Heart left ventricle (tissue), 16 donors: ENCODE measurements at places on chromosomes 11 and 22. TPM values are rescaled to one million over a fixed set of nuclear protein-coding genes. Genes with fewer than 3 reads are reported as not detected.

DNA sequence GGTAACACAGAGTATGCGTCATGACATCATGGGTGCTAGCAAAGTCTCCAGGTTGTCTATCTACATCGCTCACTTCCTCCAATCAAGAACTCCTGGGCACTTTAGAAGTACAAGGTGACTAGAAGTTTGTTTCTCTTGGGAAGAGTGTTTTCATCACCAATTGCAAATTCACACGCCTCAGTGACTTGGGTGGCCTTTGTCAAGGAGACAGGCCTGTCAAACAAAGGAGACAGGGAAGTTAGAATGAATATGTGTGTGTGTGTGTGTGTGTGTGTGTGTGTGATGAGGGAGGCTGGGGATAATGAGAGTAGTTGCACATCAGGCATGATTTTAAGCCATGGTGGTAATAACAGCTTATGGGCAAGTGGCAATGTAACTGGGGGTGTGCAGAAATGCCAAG is 953.2 kb downstream of the OPCML start:
- DNase-seq: no peak

- no peak for DNase-seq
Measured at GRCh38 chr11:78535027-78535426, 39.6 kb downstream of the NARS2 start.

DNA sequence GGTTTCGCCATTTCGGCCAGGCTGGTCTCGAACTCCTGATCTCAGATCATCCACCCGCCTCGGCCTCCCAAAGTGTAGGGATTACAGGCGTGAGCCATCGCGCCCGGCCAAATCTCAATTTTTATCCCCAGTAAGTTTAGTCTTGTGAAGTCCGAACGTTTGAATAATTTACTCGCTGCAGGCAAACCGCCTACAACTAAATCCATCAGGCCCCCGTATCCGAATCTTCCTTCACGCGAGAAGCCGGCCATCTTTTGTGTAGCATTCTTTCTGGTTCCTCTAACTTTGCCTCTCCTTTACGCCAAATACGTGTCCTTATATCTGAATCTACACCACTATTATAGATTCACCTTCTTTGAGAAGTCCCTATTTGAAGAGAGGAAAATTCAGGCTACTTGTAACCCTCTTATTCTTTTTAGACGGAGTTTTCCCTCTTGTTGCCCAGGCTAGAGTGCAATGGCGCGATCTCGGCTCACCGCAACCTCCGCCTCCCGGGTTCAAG is 581 bp upstream of the EIF3L start:
- no peak for DNase-seq

DNA sequence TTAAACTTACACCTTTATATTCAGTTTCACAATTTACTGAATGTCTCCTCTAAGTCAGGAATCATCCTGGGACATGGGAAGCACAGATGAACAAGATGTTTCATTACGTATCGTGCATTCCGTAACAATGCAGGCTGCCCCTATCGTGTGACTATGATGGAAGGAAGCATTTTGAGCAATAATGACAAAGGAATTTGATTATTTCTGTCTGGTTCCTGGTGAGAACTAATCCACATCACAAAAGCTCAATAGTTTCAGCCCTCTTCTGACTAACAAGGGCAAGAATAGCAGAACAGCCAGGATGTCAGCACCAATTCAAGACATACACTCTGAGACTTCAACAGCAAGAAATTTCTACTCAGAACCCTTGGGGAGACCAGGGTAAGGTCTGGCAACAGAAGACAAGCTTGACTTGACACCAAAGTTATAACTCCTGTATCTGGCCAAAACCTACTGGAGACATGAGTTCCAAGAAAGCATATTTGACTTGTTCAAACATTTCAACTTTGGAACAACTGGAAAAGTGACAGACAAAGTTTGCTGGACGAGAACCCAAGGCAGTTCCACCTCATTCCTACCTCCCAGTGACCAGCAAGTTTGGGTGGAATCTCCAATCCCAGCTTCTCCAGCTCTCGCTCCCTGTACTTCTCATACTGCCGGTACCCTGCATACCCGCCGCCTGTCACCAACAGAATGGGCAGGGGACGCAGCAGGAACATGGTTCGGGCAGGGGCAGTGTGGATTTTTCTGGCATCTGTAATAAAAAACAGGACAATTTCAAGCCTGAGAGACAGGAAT is 14.3 kb downstream of the PISD start:
- no peak for DNase-seq

- DNase-seq: no peak
Measured at GRCh38 chr11:36398231-36398953, 102.3 kb downstream of the PRR5L start.

- no peak for DNase-seq
Measured at GRCh38 chr11:133895061-133895479, 49.8 kb upstream of the SPATA19 start.

- DNase-seq: no peak
Measured at GRCh38 chr11:1297576-1298473, 11.6 kb downstream of the TOLLIP start.

DNA sequence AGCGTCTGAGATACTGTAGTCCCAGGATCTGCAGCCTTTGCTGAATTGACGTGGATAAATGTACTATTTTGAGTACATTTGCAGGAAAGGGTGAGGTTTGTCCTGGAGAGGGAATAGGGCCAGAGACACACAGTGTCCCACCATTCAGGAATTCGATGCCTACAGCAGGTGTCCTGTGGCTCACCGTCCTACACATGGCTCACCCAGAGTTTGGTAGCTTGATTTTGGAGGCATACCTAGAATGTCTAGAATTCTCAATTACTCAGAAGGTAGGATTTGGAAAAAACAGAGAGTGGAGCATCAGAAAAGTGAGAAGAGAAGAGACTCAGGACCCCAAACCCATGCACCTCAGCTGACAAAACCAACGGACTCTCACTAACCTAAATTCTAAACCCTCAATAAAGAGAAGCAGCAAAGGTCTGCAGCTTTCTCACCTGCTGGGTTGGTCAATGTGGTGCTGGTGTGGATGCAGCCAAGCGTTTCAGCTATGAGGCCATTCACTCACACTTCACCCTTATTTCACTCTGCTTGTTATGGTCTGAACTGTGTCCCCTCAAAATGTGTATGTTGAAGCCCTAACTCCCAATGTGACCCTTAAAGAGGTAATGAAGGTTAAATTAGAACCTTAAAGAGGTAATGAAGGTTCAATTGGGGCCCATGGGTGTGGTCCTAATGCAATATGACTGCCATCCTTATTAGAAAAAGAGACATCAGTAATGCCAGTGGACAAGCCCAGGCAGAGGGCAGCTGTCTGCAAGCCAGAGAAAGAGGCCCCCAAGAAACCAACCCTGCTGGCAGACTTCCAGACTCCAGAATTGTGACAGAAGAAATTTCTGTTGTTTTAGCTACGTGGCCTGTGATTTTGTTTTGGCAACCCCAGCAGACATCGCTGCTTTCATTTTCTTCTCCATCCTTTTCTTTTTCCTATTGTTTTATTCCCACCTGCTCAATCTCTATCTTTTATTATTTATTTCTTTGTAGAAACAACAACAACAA is 187.8 kb downstream of the SNX19 start:
- no peak for DNase-seq

- DNase-seq: no peak
Measured at GRCh38 chr22:37502342-37503182, 16.4 kb upstream of the MFNG start.

- DNase-seq: no peak
Measured at GRCh38 chr11:114308689-114309089, 12.5 kb downstream of the NNMT start.

- no peak for DNase-seq
Measured at GRCh38 chr11:37497326-37497725, 899.3 kb upstream of the RAG2 start.

DNA sequence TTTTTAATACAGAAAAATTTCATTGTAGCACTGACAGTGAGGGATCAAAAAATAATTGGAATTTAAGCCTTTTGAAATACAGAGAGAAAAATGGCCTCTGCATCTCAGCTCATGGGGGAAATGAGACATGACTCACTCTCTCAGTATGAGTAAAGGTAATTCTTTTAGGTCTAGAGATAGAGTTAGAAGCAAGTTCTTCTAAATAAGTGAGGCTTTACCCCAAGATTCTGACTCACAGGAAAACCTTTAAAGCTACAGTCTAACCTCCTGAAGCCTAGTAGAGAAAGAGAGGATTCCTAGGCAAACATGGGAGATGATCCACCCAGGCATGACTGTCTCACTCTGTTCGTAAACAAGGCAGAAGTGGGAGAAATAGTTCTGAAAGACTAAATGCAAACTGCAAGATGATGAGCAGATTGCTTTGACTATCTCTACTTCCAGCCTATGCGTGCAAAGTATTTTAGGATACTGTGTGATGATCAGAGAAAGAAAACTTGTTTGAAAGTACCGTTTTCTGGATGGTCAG is 1003.3 kb upstream of the CCDC90B start:
- no peak for DNase-seq

DNA sequence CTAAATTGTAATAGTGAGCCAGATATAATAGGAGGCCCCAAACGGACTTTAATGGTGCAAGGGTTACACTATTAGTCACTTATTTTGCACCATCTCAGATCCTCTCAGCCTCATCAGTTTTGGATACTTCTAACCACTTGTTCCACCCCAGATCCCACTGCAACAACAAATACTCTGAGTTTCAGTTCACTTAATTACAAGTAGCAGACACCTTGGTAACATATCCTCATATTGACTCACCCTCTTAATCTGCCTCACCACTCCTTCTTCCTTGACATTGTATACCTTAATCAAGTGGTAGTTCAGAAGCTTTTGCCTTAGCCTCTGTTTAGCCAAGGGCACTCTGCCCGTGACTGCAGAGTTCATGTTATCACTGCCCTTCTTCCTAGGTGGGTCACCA is 256.1 kb upstream of the UBASH3B start:
- no peak for DNase-seq

DNA sequence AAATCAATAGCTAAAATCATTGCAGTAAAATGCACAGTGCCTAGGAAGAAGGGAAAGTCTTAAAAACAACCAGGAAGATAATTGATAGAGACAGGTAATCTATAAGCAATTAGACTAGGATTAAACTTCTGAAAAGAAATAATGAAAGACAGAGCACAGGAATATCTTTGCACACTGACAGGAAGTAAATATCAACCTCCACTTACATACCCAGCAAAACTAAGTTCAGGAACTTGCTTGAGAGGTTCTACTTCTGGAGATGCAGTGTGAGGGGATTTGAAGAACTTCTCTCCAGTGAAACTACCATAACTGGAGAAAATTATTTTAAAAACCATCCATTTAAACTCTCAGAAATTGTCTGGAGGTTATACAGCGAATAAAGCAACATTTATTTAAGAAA is 104.1 kb downstream of the EHF start:
- DNase-seq: no peak

DNA sequence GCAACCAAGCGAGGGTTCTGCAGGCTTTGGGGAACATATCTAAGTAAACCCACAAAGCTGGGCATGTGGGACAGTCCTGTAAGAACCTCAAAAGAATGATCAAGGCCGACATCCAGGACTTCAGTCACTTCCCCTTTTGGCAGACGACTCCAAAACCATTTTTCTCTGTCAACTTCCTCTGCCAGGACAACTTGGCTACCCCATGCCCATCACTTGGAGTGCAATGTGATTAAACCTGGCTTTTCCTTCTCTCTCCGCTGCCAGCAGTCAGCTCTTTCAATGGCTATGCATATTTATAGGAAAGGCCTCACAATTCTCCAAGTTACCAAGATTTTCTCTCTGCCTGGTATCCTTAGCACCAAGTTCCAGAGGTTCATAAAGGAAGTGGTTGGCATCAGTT is 78.9 kb downstream of the C11orf58 start:
- DNase-seq: no peak

DNA sequence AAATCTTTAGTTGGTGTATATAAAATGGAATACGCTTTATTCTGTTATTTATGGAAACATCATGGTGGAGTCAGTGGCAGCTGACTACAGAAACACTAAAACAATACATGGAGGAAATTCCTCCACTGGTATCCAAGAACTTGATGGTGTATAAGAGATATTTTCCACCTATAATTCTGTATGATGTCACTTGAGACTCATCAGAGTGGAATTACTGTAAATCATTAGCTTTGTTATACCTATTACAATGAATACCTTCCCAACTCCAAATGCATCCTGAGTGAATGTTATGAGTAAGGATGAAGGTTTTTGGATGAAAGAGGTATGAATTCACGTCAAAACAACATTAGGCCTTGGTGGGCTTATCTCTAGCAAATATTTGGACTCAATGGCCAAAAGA is 258.5 kb upstream of the SORL1-AS1 start:
- no peak for DNase-seq

DNA sequence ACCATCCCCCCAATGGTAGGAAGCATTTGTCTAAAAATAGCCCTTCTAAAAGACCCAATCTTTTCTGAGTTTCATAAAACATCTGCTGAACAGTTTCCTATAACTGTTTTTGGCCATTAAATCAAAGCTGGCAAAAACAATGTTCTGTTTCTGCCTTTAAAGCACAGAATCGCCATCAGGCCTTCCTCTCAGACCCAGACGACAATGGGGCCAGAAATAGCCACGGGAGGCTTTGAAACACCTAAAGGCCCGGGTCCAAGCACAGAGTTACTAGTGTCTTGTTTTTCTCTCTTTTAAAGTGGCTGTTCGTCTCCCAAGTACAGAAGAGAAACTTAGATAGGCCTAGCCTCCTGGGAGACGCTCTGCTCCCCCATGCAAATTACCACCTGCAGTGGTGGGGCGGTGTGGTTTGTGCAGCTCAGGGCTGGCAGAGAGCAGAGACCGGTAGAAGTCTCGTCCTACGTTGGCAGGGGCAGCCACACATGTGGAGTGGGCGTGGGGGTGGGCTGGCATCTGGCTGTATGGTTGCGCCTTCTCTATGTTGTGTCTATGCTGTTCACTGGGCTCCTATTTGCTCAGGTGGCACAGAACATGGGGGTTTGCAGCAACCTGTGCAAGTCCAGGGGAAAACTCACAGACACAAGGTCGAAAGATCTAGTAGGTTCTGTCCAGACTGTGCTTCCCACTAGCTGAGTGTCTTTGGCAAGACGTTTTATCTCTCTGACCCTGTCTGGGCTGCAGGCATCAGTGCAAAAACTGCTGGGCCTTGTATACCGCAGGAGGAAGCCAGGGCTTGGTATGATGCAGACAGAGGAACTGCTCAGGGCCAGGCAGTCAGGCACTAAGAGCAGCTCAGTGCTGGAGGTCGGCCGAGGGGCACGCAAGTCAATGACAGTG is 23.6 kb upstream of the ETS1 start:
- DNase-seq: peak; percentile 66

GRCh38 chr11:42625757-42626665 is 685.8 kb upstream of the API5 start:
- no peak for DNase-seq

- no peak for DNase-seq
Measured at GRCh38 chr11:120900643-120901042, 123.3 kb upstream of the TBCEL start.

CST6 gene
- 2.8 TPM for total RNA-seq

CYP2R1 gene
- 12.3 TPM for total RNA-seq

MMP8 gene
- not detected for total RNA-seq

OMP gene
- total RNA-seq: not detected

EIF1AD gene
- total RNA-seq: 20.7 TPM

CD3G gene
- not detected for total RNA-seq

PRDM11 gene
- 19.6 TPM for total RNA-seq

BIRC3 gene
- 3.5 TPM for total RNA-seq
